K562 (cell line): ENCODE measurements at places on chromosomes 7 and 10. TPM values are rescaled to one million over a fixed set of nuclear protein-coding genes. Genes with fewer than 3 reads are reported as not detected.

CUBN gene
- 0.09 and 0.61 TPM in 2 replicates for polyA plus RNA-seq

ZCCHC24 gene
- 5.1 and 6.0 TPM in 2 replicates for polyA plus RNA-seq

KMT2C gene
- polyA plus RNA-seq, result 19.4 and 21.4 TPM in 2 replicates

MOGAT3 gene
- not detected in 2 replicates for polyA plus RNA-seq

NEURL1 gene
- polyA plus RNA-seq, result 0.04 TPM in 1 of 2 replicates, not detected in the other

RSPH10B gene
- not detected in 2 replicates for polyA plus RNA-seq

KEL gene
- 33.1 and 36.7 TPM in 2 replicates for polyA plus RNA-seq

SLC25A13 gene
- polyA plus RNA-seq, result 46.8 and 47.0 TPM in 2 replicates

NUTM2B gene
- 0.90 and 1.6 TPM in 2 replicates for polyA plus RNA-seq

DNA sequence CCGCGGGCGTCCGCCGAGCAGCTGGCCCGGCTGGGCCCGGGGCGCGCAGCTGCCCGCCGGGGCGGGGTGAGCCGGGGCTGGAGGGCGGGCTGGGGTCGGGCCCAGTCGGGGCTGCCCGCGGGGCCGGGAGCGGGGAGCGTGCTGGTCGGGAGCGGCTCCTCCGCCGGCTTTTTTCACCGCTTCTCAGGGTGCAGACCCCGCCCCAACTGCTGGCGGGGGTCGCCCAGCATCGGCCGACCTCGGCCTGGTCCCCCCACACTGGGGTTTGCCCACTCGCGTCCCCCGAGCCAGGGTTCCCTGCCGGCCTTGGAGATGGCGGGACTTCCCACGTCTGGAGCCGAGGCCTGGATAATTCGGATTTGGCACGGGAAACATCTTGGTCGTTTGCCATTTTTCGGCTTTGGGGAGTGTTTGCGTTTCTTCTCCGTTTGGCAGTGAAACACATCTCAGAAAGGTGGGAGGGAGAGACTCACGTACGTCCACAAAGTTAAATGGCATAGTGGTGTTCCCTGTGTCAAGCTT is 432 bp downstream of the TMEM248 start:
- DNase-seq, result peak; percentile 30

- DNase-seq, result no peak
These were observed 75.1 kb upstream of the EN2 start for GRCh38 chr7:155382802-155383171.

DNA sequence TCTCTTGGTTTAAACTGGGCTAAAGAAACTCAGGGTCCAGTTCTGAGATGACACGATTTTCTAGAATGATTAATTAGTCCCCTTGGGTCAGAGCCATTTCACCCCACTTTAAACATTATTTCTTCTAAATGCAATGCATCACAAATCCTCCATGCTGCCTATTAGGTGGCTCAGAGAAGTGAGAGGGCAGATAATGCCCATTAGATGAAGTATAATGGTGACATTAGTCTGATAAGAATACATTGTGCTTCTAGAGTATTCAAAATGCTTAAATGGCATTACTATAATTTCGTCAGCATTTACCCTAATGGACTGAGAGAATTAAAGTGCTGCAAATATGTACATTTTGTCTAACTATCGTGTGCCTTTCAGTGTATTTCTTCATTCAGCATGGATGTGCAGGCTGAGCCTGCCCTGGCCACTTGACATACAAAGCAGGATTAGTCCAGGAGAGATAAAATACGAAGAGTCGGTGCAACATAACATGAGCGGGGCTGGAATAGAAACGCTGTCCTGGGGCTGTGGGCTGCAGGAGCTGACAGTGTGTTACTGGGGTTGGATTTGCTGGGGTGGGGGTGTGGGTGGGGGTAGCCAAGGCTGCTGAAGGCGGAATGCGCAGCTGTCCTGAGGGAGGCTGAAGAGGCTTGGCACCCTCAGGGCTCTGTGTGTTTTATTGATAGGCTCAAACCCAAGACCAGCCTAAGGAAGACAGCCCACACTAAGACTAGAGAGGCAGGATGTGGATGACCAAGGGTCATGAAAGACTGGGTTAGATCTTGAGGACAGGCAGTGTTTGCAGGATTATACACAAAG is 52.8 kb upstream of the KLF6 start:
- no peak for DNase-seq

DNA sequence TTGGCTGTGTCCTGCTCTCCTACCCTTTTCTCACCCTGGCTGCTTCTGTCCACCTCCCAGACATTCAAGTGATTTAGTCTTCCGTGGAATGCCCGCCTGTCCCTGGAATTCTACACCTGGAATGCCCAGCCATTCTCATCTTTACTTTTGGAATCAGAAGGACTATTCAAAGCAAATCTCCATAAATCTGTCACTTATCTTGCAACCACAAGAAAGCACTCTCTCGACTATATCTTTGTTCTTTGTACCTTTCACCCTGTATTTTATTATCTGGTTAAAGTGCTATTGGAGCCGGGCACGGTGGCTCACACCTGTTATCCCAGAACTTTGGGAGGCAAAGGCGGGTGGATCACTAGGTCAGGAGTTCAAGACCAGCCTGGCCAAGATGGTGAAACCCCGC is 79.3 kb upstream of the KMT2E start:
- no peak for DNase-seq

DNA sequence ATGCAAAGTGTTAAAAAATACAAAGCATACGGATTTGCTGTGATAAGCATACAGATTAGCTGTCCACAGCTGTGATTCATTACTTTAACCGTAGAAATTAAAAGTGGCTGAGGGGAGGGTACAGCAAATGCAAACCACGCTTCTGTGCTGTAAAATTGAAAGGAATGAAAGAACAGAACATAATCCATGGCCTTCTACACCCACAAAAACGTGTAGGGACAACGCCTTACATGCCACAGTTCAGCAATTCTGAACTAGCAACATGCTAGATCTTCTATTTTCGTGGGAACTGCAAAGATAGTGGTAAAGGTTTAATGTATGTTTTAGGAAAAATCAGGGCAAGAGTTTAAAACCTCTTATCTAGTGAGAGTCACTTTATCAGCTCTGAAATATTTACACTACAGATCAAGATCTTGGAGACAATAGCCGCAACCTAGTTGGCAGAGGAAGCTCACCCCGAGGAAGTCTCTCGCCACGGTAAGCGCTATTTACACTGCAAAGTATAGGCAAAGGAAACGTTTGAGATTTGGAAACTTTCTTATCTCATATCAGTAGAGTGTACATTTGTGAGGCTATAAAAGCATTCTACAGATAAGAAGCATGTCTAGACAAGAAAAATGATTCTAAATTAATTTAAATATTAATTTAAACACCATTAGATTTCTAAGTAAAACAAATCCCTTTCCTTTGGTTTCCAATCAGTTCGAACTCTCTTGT is 193.6 kb downstream of the MLLT10 start:
- DNase-seq, result no peak

DNA sequence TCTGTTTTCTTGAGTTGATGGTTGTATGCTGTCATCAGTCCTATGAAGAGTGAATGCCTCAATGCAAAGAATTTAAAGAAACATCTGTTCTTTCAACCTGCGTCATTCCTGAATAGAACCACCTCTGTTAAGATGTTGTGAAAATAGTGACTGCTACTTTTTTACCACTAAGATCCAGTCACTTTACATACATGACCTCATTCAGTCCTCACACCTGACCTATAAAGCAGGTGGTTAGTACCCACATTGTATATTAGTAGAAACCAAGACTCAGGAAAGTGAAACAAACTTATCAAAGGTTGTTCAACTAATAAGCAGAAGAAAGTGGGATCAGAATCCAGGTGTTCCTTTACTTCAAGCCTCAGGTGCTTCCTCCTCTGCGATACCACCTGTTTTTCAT is 64.8 kb downstream of the ITGB8 start:
- DNase-seq, result no peak

DNA sequence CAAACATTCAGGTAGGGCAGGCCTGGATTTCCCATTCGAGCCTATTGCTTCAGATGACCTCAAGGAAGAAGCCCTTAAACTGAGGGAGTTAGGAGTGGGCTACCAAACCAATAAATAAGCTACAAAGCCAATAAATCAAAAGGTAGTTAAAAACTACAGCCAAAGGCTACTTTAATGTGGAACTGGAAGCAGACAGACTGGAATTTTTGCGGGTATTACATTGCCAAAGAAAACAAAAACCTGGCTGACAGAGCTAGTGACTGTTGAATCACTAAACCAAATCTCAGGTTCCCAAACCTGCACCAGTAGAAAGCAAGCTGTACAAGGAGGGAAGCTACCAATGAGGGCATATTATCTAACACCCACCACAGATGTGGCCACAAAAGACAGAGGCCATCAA is 315.6 kb downstream of the GRM8 start:
- no peak for DNase-seq

GRCh38 chr10:1434202-1434601 is 303.1 kb downstream of the ADARB2 start:
- DNase-seq, result no peak

DNA sequence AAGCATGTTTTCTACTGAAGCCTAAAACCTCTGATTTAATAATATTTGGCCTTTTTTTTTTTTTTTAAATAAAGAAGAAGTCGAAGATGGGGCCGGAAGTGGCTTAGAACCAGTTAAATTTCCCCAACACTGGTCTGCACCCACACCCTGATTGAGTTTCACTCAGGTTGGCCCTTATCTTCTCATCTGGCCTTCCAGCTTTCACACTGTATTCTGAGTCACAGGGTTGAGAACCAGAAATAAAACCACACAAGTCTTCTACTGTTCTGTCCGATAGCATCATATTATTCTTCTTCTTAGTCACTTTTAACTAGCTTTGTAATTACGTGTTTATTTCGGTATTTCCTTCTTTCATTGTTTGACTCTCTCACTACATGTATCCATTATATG is 9.9 kb downstream of the ZNF365 start:
- DNase-seq, result no peak

DNA sequence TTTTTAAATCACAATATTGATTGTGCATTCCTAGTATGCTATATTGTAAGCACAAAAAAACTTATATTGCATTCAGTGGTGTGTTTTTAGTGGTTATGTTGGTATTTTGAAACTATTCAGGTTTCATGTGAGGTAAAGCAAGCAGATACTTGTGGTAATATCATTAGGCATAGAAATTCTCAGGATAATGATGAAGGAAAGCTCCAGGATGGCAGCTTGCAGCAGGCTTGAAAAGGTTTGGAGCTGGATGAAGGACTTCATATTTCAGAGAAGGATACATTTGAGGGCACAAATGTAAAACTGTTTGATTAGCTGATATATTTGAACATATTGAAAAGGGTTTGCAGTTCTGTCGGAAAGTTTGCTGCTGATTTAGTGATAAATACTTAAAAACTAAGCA is 17.5 kb downstream of the TRIM24 start:
- no peak for DNase-seq

DNA sequence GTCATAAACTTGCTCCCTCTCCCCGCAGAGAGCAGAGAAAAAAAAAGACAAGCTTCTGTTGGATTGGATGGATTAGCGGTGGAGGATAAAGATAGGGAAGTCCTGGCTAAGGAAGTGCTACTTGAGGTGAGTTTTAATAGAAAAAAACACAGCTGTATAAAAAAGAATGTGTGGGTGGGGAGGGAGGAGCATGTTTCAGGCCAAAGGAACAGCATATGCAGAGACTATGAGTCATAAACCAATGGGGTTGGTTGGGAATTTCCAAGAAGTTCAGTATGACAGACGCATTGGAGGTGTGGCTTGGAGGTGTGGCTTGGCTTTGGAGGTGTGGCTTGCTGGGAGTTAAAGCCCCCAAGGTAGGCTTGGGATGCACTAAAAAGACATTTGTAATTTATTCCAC is 103.0 kb upstream of the LSM8 start:
- DNase-seq, result peak; percentile 78
